ENCODE measurements at places on chromosomes 6 and 20.

DNA sequence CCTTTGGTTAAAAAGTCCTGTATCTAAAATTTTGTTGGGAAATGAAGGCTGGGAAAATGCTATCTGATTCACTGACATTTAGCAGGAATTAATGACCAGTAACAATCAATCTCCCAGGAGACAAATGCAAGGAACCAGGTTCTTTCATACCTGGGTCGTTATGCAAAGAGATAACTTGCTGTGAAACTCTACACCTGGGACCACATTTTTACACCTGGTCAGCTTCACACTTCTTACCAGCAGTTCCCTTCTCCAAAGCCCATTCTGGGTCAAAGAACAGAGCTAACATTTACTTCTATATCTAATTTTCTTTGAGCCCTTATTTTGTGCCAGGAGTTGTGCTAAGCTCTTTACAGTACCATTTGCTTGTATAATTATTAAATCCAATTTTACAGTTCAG lies 27.4 kb upstream of the STXBP5 start:
- DNase-seq, result no peak

- no peak for DNase-seq
Measured at GRCh38 chr20:25072226-25072811, 9.6 kb downstream of the VSX1 start.

GRCh38 chr20:50380697-50381040 lies 129.5 kb upstream of the PTPN1 start:
- DNase-seq, result no peak

- no peak for DNase-seq
Measured at GRCh38 chr6:63529498-63529897, 42.8 kb upstream of the LOC128125822 start.

DNA sequence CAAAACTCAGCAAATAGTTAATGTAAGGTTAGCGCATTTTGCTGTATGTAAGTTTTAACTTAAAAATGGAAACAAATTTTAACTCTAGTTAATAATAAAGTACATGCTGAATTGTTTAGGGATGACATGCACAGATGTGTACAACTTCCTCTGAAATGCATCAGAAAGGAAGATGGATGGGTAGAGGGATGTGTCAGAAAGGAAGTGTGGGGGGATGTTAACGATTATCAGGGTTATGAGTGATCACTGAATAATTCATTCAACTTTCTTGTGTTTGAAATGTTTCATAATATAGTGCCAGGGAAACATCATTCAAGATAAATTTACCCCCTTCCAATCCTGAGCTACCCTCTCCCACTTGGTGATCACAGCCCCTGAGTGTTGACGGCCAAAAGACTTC lies 87.6 kb downstream of the FOXA2 start:
- no peak for DNase-seq

DNA sequence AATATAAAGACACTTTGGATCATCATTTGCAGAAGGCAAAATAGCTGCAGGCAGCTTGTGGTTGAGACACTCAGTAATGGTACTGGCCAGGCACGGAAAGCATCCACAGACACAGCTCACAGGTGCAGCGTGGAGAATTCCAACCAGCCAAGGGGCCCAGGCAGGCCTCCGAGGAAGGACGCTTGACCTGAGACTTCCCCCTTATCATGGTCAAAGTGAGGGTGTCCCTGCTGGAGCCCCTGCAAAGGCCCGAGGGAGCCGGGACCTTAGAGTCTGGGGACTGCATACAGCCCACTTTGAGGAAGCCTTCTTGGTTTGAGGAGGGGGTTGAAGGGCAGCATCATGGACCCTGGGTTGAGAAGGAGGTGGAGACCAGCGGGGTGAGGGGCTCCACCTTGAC lies 15.1 kb upstream of the MYT1 start:
- no peak for DNase-seq

DNA sequence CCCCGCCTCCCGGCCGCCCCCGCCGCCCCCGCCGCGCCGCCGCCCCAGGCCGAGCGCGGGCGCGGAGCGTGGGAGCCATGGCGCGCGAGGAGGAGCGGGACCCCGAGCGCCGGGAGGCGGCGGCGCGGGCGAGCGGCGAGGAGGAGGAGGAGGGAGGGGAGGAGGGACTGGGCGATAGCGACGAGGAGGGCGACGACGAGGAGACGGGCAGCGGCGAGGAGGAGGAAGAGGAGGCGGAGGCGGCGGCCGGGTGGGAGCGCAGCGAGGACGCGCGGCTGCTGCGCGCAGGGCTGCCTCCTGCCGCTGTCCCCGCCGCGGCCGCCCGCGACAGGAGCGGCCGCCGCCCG lies at the start of gene SLC24A3:
TSS of gene SLC24A3 (plus strand) at position 174 of the 347 bp plus-strand sequence.
- DNase-seq, result no peak

DNA sequence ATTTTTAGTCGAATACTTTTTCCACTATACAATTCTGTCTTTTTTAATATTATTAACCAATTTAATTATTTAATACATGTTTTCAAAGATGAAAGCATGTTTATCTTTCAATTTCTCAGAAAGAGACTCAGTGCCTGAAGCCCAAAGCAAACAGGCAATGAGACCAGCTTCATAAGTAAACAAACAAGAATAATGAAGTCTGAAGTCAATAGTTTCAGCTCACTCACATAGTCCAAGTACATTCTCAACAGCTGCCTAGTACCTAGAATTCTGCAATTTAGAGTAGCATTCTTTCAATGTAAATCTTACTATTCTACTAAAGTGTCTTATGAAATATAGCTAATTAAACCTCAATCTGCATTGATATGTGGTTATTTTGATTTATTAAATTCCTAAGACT lies 626.5 kb upstream of the NRSN1 start:
- no peak for DNase-seq

- DNase-seq, result no peak
Measured at GRCh38 chr20:48805716-48806115, 22.1 kb downstream of the PREX1 start.

DNA sequence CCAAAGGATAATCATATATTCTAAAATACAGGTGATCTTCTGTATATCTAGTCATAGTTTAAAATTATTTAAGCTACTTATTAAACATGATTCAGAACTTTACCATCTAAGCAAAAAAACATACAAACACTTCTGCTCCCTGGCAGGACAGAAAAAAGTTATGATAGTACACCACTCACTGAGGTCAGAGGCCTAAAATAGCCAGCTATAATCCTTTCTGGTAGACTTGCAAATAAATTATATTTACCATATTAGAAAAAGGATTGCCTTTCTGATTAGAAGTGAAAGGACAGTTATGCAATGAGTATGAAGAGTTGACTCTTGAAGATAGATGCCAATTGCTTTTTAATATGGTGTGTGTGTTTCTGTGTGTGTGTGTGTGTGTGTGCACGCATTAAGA lies 207.4 kb downstream of the BMP2 start:
- no peak for DNase-seq

DNA sequence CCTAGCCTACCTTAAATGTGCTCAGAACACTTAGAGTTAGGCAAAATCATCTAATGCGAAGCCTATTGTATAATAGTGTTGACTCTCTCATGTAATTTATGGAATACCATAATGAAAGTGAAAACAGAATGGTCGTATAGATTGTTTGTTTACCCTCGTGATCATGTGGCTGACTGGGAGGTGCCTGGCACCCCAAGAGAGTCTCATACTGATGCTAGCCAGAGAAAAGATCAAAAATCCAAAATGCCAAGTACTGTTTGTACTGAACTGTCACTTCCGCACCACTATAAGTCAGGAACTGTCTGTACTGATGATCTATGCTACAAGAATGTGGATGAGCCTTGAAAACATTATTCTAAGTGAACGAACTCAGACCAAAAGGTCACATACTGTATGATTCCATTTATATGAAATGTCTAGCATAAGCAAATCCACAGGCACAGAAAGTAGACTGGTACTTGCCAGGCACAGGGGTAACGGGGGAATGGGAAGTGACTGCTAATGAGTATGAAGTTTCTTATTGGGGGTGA lies 22.4 kb downstream of the ZMYND8 start:
- DNase-seq, result peak; percentile 99

DNA sequence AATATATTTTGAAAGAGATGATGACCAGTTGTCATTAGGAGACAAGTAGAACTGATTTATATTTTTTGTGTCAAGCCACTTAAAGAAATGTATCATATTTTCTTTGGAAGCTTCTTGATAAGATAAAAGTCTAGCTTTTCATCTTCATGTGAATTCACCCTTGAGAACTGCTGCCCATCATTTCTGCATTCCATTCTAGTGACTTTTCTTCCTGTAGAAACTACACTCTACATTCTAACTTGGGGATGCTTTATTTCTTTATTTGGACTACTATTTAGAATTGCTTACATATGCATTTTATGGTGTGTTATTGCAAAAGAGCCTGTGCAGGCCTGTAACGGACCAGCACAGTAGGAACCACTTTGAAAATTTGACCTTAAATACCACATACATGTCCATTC lies 335.0 kb upstream of the KCNQ5 start:
- DNase-seq, result peak; percentile 44

- peak; percentile 18 for DNase-seq
Measured at GRCh38 chr6:109093732-109094415, 772 bp downstream of the SESN1 start.

GRCh38 chr6:52603000-52603795 lies 26.3 kb upstream of the TRAM2 start:
- peak; percentile 70 for DNase-seq

DNA sequence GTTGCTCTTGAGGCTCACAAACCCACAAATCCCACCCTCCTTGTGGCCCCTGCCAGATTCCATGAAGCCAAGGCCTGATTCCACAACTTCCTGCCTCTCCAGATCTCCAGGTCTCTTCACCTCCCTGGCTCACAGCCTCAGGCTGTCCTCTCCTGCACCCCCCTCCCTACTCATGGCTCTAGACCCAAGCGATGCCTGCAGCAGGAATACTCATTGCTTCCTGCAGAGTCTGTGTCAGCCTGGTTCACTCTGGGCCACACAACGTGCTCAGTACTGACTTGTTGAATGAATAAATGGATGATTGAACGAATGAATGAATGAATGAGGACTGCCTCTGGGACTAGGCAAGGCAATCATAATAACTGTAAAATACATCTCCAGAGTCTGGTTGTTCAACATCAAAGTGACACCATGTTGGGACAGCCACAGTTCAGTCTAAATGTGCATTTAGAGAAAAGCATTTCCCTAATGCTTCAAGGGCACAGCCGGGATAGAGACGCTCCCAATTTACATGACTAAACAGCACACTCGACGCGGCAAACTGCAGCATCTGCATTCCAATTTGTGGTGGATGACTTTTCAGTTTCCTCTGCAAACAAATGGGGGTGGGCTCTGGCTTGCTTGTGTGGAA lies 139.9 kb downstream of the GRM4 start:
- no peak for DNase-seq

DNA sequence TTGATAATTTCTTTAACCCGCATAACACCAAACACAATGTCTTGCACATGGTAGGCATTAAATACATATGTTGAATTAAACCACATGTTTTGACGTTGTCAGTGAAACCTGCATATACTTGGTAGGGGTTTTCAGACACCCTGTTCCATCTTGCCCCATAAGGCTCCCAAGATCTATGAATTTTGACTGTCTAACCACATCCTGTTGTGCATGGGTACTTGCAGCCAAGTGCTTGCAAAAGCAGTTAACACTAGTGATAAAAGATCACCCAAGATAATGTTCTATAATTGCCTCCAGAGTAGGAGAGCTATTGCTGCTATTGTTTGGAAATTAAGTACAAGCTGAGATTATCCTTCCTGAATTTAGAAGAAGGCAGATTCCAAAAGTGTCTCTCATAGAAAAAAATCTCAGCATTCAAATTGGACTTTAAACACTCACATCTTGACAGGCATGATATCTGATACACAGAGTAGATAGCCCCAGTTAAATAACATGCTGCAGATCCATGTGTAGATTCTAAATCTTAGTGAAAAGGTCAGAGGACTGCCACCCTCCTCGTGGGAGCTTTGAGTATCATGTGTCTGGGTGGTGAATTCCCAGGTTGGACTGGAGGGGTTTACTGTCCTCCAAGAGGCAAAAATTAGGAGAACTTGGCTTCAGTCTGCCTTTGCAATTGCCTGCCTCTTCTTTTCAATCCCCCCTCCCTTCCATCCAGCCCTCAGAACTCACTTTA lies 25.8 kb upstream of the CCN6 start:
- DNase-seq, result no peak

DNA sequence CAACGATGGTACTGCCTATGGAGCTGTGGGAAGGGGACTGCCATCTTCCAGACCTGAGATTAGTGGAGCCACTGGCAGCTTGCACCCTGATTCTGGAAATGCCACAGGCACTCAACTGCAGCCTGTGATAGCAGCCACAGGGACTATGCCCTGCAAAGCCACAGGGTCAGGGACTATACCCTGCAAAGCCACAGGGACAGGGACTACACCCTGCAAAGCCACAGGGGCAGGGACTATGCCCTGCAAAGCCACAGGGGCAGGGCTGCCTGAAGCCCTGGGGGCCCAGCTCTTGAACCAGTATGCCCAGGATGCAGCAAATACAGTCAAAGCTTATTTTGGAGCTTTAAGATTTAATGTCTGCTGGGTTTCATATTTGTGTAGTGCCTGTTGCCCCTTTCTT lies 346.6 kb downstream of the C6orf118 start:
- DNase-seq, result no peak

GRCh38 chr20:48195121-48195870 lies 410.0 kb upstream of the SULF2 start:
- DNase-seq, result no peak

- DNase-seq, result peak; percentile 17
Measured at GRCh38 chr20:47350181-47350550, 6.3 kb downstream of the ZMYND8 start.

DNA sequence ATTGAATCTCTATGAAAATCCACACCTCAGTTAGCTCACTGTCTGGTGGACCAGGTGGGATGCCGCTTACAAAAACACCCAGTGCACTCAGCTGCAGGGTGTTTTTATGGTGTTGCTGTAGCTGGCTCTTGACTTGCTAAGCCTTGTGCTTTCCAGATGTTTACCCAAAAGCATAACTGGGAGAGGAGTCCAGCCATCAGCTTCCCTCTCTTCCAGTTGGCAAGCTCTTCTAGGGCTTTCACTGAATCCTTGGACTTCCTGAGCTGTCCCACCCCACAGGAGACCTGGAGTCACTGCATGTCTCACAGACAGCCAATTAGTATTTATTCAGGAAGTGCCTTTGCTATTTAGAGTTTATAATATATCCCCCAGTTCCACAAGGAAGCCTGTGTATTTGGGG lies 210.9 kb downstream of the FNDC1 start:
- DNase-seq, result no peak

DNA sequence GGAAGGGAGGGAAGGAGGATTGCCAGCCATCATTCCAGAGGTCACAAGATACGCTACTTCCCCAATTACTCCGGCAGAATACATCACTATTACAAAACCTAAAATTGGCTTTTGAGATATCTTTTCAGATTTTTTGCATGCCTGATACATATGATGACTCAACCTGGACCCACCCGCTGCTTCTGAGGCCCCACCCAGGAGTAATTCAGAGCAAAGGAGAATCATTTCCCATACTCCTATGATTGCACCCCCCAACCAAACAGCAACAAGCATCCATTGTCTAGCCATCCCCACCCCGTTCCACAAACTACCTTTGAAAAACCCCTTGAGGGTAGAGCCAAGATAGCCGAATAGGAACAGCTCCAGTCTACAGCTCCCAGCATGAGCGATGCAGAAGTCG lies 163.5 kb upstream of the GJE1 start:
- no peak for DNase-seq

DNA sequence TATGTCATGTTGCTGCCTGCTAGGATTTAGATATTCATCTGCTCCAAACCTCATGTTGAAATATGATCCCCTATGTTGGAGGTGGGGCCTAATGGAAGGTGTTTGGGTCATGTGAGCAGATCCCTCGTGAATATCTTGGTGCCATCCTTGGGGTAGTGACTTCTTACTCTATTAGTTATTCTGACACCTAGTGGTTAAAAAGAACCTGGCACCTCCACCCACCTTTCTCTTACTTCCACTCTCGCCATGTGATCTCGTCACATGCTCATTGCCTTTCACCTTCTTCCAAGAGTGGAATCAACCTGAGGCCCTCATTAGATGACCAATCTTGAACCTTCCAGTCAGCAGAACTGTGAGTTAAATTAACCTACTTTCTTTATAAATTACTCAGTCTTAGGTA lies 549.4 kb upstream of the SYNCRIP start:
- no peak for DNase-seq

Measured in kidney capillary endothelial cell (primary cell).